A549 treated with Mapracorat at 1 μM for 4 hours (cell line): ENCODE measurements at places on chromosomes 4 and X. TPM values are rescaled to one million over a fixed set of nuclear protein-coding genes. Genes with fewer than 3 reads are reported as not detected.

Gene VCX2
- not detected in 5 replicates for total RNA-seq

Gene F11
- total RNA-seq = not detected in 5 replicates

Gene TSPAN7
- total RNA-seq = 1.8 to 2.9 TPM (median 2.5 TPM) in 5 replicates

Gene ENOX2
- total RNA-seq = 5.8 to 9.7 TPM (median 6.6 TPM) in 5 replicates

Gene PHOX2B
- total RNA-seq = not detected in 5 replicates

Gene NAA11
- not detected in 5 replicates for total RNA-seq

Gene SPANXD
- not detected in 5 replicates for total RNA-seq

Gene SLC16A2
- 19.9 to 24.2 TPM (median 21.1 TPM) in 5 replicates for total RNA-seq

Gene SYN1
- 0.15 to 0.36 TPM (median 0.22 TPM) in 5 replicates for total RNA-seq

Gene ATP6AP2
- 117 to 148 TPM (median 141 TPM) in 5 replicates for total RNA-seq

Gene ZAR1
- 0.12 to 0.14 TPM (median 0.12 TPM) in 3 of 5 replicates, not detected in the others for total RNA-seq

Gene IQCM
- total RNA-seq = not detected in 5 replicates

Gene F8A2
- total RNA-seq = not detected in 5 replicates

Gene UVSSA
- total RNA-seq = 3.2 to 6.9 TPM (median 4.9 TPM) in 5 replicates

Gene WDR13
- total RNA-seq = 61.4 to 93.6 TPM (median 82.8 TPM) in 5 replicates

Gene FABP2
- not detected in 5 replicates for total RNA-seq

Gene TEX13D
- not detected in 5 replicates for total RNA-seq

Gene CD40LG
- not detected in 5 replicates for total RNA-seq

Gene RBMXL3
- not detected in 5 replicates for total RNA-seq

Gene PALLD
- 54.9 to 81.3 TPM (median 72.5 TPM) in 5 replicates for total RNA-seq

Gene MAGEC3
- total RNA-seq = not detected in 5 replicates

Gene NDST4
- not detected in 5 replicates for total RNA-seq

Gene CTAG1A
- total RNA-seq = not detected in 5 replicates

Gene DGKK
- not detected in 5 replicates for total RNA-seq

Gene ODAPH
- total RNA-seq = 0.14 to 0.21 TPM in 2 of 5 replicates, not detected in the others

Gene HMX1
- total RNA-seq = 0.07 to 0.19 TPM (median 0.09 TPM) in 5 replicates

Gene TCEAL2
- not detected in 5 replicates for total RNA-seq

Gene TMEM35A
- total RNA-seq = not detected in 5 replicates

Gene DRP2
- 0.07 to 0.28 TPM (median 0.13 TPM) in 5 replicates for total RNA-seq

Gene TMEM31
- total RNA-seq = not detected in 5 replicates

Gene CACNA1F
- not detected in 5 replicates for total RNA-seq

Gene SSX2
- not detected in 5 replicates for total RNA-seq

Gene PF4V1
- total RNA-seq = not detected in 5 replicates
